Upper lobe of right lung (tissue), 1 donor: ENCODE measurements at places on chromosomes 2 and 18. TPM values are rescaled to one million over a fixed set of nuclear protein-coding genes. Genes with fewer than 3 reads are reported as not detected.
A peak's percentile ranks its signal among the peaks of the same experiment; 100 is the strongest.

The RTP5 gene
- total RNA-seq: not detected

The PAX3 gene
- total RNA-seq: not detected

The SLC66A2 gene
- 59.5 TPM for total RNA-seq

The FSHR gene
- total RNA-seq: not detected

DNA sequence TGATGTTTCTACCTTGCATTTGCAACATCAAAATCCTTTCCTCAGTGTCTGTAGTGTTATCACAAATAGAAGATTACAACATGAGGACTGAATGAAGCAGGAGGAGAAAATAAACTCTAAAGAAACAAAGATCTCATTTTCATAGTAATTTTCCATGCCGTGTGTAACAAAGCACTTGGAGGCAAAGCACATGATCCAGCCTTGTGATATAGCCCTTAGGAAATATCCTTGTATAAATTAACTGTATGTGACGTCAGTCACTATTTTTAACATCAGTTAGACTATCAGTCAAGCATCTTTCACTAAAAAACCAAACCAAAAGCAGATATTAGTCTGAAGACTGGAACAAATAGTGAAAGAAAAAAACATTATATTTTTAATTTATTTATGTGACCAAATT is 492.1 kb upstream of the CNTNAP5 start:
- DNase-seq: no peak

The AGXT gene
- not detected for total RNA-seq

DNA sequence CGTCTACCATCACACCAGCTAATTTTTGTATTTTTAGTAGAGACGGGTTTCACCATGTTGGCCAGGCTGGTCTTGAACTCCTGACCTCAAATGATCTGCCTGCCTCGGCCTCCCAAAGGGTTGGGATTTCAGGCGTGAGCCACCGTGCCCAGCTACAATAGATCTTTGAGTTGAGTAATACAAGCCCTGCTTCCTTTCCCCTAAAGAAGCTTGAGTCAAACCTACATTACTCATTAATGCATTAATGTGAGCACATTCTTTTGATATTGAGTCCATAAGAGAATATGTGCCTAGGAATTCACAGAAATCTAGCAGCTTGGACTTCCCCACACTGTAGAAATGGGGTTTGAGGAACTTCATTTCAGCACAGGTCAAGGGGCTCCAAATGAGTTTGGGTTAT is 39.6 kb downstream of the PSMG2 start:
- DNase-seq: no peak

The KLHL29 gene
- total RNA-seq: 15.1 TPM

DNA sequence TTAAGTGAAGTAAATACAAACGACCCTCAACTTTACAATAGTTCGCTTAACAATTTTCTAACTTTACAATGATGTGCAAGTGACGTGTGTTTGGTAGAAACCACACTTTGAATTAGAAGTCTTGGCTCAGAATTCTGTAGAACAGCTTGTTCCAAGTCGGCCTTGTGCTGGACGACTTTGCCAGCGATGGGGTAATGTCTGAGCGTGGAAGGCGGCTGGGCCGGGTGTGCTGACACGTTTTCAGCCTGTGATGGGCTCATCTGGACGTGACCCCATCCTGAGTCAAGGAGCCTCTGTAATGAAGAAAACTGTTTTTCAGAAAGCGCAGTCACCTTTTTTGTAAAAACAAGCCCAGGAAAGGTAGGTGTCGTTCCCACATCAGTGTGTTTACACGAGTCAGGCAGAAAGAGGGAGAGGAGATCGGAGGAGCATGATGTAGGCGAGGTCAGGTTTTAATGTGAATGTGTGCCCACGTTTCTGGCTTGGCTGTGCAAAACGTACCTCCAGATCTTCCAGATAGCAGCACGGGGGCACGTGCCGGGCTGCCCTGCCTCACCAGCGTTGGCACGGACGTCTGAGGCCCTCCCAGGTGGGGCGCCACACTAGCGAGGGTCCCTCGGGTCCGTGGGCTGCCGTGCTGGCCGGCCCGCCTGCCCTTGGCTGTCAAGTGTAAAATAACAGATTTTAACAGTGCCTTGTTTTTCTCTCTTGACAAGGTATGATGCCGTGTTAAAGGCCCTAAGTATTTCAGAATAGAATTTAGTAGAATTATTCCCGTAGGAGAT is 54.6 kb downstream of the CTDP1 start:
- DNase-seq: no peak

DNA sequence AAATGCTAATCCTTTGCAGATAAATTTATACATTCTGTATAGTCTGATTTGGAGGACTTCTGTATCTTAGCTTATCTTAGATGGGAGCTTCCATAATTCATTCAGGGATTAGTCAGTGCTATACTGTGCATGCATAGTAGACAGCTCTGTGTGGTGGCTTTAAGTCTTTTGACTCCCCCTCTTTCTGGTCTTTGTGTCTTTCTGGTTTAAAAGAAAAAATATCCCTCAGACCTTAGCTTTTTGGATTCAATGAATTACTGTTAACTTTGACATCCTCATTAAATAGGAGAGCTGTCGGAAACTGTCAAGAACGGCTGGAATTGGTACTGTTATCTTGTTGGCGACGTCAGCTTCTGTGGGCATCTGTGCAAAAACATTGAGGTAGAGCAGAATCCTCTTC is 130.4 kb downstream of the SPTBN1 start:
- DNase-seq: no peak

DNA sequence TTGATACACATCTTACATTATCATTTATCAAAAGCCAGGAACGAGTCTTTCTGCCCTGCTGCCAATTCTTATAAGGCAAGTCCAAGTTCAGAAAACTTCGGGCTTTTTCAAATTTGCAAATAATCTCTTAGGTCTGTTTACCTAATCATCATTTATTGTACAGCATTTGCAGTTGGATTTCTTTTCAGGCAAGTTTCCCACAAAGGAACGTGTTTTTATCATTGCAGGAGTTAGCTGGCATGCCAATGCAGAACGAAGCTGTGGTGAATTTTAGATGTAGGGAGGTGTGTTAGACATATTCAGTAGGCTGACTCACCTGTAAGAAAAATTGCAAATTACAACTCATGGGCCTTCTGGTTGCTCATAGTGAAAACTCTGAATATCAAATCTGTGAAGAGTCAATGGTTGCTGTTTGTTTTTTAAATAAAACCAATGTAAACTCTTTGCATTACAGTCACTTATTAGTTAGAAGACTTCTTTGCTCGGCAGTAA is 209.6 kb downstream of the SRBD1 start:
- DNase-seq: no peak

- no peak for DNase-seq
These were observed 196.1 kb downstream of the CPS1 start for GRCh38 chr2:210752532-210752931.

- DNase-seq: no peak
These were observed 1.3 kb downstream of the CIAO1 start for GRCh38 chr2:96267159-96267971.

The SKOR2 gene
- total RNA-seq: not detected

GRCh38 chr2:120109186-120110061 is 96.5 kb downstream of the EPB41L5 start:
- no peak for DNase-seq

GRCh38 chr2:127657232-127657595 is 11.3 kb downstream of the GPR17 start:
- no peak for DNase-seq

DNA sequence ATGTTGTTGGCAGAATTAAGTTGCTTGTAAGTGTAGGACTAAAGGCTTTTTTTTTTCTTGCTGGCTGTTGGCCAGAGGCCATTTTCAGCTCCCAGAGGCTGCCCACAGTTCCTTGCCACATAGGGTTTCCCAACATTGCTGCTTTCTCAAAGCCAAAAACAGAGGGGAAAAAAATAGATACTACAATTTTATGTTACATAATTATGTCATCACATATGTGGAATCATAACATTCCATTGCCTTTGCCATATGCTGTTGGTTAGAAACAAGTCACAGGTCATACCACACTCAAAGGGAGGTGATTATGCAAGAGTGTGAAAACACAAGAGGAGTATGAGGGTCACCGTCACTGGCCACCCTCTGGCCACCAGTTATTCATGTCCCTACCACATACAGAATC is 154.5 kb downstream of the RTN4 start:
- no peak for DNase-seq

The SERPINB2 gene
- 0.38 TPM for total RNA-seq

- no peak for DNase-seq
These were observed 614.9 kb downstream of the LRP1B start for GRCh38 chr2:141515931-141516330.

GRCh38 chr18:24227977-24228666 is 89.3 kb downstream of the CABYR start:
- no peak for DNase-seq

- no peak for DNase-seq
These were observed 7.4 kb downstream of the TWIST2 start for GRCh38 chr2:238855299-238855698.

DNA sequence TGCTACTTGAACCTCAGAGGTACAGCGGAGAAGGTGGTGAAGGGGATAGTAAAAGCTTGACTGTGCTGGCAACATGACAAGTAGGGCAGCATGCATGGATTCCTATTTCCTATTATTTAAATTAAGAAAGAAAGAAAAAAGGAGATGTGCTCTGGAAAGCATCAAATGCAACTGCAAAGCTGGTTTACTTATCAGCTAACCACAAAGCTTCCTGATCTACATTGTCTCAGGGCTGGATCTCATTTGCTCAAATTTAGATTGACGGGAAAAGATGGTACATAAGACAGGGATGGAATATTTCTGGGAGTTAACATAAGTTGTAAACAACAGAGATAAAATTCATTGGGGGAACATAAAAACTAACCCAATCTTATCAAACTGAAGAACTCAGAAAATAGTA is 178.0 kb downstream of the RIT2 start:
- no peak for DNase-seq

The FTCDNL1 gene
- total RNA-seq: 2.1 TPM

DNA sequence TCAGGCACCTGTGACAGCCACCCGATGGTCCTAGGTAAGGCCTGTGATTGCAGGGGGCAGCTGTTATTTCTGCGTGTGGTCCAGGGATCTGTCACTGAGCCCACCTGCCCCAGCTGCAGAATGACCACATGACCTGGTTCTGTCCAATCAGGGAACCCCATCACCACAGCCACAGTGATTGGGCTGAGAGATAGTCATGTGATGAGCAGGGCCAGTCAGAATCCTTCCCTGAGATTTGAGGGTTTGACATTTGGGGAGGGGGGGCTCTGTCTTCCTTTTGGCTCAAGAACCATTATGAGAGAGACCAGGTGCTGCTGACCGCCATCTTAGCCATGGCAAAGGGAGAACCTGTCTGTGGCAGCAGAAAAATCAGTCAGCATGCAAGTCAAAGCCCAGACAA is 147.2 kb downstream of the SMAD7 start:
- peak; percentile 3 for DNase-seq

The PROM2 gene
- 6.0 TPM for total RNA-seq

- DNase-seq: no peak
These were observed 27.4 kb upstream of the WIPF1 start for GRCh38 chr2:174624895-174625430.

The GREB1L gene
- total RNA-seq: 1.2 TPM

DNA sequence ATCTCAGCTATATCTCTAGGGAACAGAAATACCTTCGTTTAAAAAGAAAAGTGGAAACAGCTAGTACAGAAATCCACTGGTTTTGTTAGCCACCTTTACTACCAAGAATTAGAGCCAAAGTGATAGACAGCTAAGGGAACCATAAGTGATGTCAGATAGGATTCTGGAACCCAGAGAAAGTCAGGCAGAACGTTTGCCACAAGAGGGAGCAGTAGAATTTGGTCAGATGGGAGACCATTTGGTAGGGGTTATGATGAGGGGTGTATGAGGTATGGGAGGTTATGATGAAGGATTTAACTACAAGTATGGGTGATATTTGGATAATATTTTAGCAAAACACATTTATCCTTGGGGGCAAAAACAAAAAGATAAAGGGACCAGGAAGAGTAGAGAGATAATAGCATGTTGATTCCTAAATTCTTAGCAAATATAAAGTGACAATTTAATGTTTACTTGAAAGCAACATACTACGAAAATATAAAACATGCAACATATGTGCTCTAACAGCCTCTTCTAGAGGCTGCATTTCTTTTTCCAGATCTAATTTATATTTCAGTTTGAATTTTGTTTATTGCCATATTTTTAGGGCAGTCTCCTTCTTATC is 3.3 kb downstream of the SLC8A1 start:
- no peak for DNase-seq

- no peak for DNase-seq
These were observed 11.6 kb downstream of the CFLAR start for GRCh38 chr2:201127570-201127969.

- peak; percentile 70 for DNase-seq
These were observed 27.8 kb upstream of the GAREM2 start for GRCh38 chr2:26144953-26145680.

The RAB17 gene
- total RNA-seq: 50.9 TPM

- no peak for DNase-seq
These were observed 112.2 kb downstream of the ZNF385B start for GRCh38 chr2:179749210-179749609.

The SLC9A4 gene
- total RNA-seq: not detected

The CIB4 gene
- not detected for total RNA-seq

DNA sequence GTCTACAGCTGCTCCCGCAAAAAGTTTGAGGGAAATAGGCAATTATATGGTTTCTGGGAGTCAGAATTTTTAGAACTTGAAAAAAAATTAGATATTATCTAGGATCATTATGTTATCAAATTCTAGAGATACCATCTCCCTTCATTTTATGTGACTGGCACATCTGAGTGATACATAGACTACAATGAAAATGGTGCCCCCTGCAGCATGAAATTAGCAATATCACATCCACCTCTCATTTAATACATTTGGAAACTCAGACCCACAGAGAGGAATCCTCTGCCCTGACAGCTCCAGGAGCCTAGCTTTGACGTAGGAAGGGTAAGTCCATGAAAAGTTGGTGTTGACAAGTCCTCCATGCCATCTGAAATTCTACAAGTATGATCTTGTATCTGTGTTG is 381.6 kb downstream of the SUCLG1 start:
- no peak for DNase-seq

The GALNT1 gene
- total RNA-seq: 74.5 TPM

The KCNG2 gene
- 0.46 TPM for total RNA-seq

The EFHD1 gene
- 10.7 TPM for total RNA-seq

DNA sequence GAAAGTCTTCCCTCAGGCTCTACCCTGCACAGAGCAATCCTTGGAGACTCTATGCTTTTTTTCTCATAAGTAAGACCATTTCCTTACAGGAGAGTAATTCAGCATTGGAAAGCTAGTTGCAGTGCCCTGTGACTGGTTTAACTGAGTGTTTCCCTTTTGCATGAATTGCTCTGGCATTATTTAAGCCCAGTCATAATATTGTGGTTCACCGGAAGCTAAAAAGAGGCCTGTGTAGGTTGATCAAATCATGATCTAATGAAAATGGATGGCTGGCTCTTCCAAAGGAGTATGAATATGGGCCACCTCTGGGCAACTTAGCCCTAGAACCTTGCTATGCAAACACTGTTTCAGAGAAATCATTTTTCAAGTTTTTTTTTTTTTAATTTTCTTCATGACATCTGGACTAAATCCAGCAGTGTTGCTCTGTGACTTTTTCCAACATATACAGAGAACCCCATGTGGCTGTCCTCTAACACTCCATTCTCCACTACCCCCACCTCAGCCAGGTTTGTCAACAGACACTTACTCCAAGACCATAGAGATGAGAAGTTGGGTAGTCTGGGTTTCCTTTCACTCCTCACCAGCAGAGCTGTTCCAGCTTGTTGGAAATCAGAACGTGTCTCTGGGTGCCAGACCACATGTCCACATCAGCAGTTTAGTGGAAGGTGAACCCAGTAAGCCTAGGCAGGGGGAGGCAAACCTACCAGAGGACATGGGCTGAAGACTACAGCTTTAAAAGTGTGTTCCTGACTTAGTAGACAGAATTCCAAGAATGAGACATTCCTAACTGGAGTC is 175.2 kb upstream of the SLC14A2 start:
- DNase-seq: no peak

The SIX3 gene
- total RNA-seq: not detected
